ENCODE measurements at places on chromosomes 4 and X.

DNA sequence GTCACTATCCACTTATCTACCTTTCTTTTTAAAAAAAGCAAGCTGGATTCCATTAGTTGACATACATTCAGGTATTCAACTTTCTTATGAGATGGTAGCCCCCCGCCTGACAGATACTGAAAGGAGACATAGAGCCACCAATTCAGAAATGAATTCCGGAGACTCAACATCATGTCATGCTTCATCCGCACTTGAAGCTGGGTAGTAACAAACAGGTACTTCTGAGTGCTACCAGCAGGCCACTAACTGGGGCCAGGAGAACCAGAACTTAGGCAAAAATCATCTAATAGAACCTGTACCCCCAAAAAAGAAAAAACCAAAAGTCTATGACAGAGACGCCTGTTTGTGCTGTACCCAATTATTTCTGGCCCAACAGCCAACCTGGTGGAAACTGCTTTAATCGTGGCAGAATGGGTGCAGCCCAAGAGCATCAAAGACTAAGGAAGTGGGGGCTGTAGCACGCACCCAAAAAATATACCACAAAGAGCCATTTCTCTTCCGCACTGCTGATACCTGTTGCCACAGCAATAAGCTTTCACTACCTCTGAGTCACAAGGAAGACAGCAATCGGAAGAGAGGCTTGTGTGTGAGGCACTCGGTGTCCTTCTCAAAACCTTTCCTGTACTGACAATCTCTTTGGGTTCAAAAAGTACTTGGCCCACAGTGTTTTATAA lies 84.8 kb downstream of the AFAP1 start:
- no peak for DNase-seq

- no peak for DNase-seq
These were observed 242.2 kb upstream of the DCAF8L1 start for GRCh38 chrX:28223469-28223868.

DNA sequence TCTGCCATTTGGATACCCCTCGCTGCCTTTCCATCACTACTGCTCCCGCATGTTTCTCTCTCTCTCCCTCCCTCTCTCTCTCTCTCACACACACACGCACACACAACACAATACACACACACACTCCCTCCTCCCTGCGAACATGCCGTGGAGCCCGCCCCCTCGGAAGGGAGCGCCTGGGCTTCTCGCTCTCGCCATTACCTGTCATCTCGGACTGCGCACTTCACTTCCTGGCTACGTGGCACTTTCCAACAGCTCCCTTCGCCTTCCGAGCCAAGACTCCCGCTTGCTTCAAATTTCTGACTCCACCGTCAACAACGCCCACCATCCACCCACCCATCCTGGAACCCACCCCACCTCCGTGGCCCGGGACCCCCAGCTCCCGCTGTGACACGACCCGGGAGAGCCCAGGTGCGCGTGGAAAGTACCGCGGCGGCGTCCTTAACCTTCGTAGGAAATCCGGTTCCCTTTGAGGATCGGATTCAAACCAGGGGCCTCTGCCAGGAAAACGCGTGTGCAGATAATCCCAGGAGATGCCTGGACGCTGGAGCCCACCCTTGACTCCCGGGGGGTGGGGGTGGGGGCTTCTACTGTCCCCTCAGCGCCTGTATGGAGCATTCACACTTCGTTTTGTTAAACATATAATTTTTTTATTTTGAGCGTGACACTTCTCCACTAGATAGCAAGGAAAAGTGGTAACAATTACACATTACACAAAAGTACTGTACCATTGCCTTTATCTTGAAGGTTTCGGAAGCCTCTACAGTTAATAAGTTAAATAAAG lies 12.5 kb downstream of the ARX start:
- DNase-seq = no peak

- DNase-seq = no peak
These were observed 2252.9 kb upstream of the AGA start for GRCh38 chr4:179695175-179695574.

DNA sequence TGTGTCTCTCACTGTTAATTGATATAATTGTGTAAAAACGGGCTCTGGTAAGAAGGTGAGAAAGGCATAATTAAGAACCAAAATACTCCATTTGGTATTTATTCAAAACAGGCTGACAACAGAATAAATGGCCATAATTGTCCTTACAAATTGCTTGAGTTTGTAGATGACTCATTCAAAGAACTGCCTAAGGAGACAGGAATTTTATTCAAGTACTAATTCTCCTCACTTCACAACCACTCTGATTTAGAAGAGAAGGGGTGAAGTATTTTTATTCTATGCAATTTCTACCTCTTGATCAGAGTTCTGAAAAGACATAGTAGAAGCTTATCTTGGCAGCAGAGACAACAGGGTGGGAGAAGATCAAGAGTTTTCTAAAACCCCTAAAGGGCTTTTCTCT lies 43.1 kb downstream of the ATP11C start:
- DNase-seq = peak; percentile 38

- no peak for DNase-seq
These were observed 1250.7 kb downstream of the RAPGEF2 start for GRCh38 chr4:160353548-160353947.

GRCh38 chr4:138320030-138320429 lies 77.9 kb upstream of the SLC7A11 start:
- DNase-seq = no peak

DNA sequence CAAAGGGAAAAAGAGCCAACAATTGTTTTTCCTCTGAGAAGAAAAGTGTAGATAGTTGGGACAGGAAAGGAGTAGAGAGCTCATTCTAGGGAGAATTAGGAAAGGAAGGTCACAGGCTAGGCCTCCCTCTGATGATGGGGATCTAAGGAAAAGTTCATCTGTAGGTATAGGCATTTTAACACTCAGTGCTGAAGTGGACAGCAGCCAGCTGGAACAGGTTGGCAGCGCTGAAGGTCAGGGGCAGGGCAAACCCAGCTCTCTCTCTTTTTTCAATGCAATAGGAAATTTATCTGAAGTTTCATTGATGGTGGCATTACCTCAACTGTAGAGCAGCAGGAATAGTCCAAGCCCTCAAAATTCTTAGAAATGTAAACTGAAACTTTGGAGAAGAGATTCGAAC lies 98.5 kb upstream of the ETNPPL start:
- DNase-seq = no peak

DNA sequence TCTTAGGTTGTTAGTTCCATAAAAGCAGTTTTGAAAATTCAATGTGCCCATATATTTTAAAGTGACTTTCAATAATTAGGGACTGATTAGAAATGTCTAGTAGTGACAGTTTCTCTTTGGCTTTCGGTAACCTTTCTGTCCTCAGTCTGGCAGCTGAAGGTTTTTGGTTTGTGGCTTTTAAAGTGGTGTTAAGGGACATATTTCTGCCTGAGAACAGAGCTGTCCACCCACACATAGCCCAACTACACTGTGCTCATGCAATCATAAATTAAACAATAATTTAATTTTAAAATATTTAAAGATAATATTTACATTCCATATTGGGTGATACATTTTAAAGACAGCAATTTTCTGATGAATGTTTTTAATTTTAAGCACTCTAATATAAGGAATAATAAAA lies 335.0 kb upstream of the TENM3 start:
- DNase-seq = no peak

DNA sequence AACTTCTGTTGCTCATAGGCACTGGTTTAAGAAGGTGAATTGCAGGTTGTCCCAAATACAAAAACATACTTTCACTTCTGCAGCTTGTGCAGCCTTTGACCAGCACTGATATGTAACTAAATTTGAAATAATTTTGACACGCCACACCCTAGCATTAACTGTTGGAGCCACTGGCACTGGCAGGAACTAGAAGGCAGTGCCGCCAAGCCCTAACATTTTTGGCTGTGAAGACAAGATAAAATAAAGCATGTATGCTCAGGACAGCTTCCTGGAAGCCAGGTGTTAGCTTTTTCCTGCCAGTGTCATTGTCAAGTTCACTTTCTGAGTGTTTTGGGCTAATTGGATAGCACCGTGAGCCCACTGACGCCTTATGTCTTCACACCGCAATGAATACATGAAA lies 65.3 kb upstream of the FBXW7 start:
- DNase-seq = no peak

DNA sequence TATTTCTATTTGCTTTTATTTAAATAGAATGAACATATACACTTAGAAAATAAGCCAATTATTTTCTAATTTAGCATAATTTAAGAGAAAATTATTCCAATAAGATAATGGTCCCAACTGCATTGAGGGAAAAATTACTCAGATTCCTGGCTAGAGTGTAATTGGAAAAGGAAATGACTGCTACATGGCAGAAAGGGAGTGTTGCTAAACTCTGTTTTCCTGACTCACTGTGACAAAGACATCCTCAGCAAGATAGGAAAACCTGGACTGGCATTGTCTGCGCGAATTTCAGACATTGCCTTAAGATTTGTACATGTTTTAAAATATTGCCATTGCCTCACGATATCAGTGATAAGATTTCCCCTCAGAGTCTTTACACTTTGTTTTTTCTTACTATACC lies 8.2 kb downstream of the TNIP3 start:
- peak; percentile 87 for DNase-seq

GRCh38 chr4:3283483-3283882 lies 9.3 kb upstream of the RGS12 start:
- no peak for DNase-seq

GRCh38 chrX:8672176-8672575 lies 59.8 kb downstream of the ANOS1 start:
- DNase-seq = no peak

GRCh38 chr4:3467601-3468031 lies 4.5 kb downstream of the DOK7 start:
- DNase-seq = no peak

DNA sequence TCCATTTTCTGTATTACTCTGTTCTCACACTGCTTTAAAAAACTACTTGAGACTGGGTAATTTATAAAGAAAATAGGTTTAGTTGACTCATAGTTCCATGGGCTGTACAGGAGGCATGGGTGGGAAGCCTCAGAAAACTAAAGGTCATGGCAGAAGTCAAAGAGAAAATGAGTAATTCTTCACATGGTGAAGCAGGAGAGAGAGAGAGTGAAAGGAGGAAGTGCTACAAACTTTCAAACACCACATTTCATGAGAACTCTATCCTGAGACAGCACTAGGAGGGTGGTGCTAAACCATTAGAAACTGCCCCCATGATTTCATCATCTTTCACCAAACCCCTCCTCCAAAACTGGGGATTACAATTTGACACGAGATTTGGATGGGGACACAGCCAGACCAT lies 108.0 kb upstream of the PBDC1 start:
- no peak for DNase-seq

DNA sequence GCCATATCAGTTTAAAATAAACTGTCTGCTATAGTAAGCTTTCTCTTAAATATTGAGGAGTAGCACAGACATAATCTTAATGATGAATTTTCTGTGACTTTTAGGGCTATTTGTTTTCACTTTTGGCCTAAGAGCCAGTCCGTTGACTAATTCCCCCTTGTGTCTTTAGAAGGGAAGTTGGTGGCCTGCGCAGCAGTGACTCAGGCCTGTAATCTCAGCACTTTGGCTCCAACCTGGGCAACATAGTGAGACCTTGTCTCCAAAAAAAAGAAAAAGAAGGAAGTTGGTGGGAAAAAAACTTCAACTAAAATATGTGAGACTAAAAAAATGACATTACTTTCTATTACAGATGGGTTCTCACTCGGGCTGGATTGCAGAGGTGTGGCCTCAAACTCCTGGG lies 3.4 kb downstream of the NCAPG start:
- no peak for DNase-seq

- peak; percentile 32 for DNase-seq
These were observed 9.9 kb upstream of the ANAPC4 start for GRCh38 chr4:25367004-25367621.

DNA sequence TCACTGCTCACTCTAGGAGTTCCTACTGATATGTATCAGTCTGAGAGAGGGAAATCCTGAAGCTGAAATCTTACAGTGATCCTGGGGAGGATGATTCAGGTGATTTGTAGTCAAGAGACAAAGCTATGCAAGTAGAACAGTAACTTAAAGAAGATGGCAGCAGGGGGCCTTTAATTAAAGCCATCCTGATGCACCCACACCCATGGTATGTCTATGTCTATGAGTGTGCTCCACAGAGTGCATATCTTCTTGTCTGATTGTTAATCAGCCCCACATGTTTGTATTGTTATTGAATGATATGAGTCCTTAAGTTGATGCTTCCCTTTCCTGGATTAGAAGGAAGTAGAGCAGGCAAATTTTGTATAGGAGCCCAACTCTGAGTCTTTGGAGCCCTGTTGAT lies 78.8 kb downstream of the NHS start:
- no peak for DNase-seq

DNA sequence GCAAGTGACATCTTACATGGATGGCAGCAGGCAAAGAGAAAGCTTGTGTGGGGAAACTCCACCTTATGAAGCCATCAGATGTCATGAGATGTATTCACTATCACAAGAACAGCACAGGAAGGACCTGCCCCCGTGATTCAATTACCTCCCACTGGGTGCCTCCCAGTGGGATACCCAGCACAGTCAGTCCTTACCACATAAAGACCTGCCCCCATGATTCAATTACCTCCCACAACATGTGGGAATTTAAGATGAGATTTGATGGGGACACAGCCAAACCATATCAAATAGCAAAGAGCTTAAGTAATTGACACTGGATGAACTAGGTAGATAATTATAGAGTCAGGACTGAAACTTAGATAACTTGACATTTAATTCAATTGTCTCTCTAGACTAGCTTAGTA lies 85.6 kb downstream of the SLIT2 start:
- DNase-seq = no peak

DNA sequence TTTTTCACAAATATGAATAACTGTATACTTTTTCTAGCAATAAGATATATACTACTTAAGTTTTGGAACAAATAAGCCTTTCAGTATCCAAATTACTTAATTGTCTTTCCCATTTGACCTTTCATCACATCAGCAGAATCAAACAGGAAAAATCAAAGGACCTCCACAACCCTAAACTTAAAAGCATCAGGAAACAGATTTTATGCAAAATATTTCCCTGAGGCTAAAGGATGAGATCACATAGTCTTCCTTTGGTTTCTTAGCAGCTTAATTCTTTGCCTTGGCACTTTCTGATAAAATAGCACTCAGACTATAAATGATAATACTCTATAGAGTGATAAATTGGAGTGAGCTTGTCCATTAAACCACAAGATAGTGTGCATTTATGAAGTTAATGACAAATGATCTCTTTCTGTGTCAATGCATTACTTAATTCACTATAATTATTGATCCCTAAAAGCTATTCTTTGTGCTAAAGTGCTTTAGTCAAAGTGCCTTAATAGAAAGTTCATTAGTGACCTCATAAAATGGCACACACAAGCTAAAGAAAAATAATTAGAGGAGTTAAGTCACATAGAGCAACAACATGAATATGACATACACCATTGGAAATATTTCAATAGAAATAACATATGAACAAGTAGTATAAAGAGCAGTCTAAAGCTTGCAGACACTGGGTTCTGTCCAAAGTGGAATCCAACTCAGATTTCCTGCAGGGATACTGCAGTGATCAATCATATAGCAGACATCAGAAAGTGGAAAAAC lies 15.7 kb upstream of the NDST3 start:
- no peak for DNase-seq

GRCh38 chrX:56784666-56785065 lies 55.6 kb downstream of the NBDY start:
- DNase-seq = no peak

DNA sequence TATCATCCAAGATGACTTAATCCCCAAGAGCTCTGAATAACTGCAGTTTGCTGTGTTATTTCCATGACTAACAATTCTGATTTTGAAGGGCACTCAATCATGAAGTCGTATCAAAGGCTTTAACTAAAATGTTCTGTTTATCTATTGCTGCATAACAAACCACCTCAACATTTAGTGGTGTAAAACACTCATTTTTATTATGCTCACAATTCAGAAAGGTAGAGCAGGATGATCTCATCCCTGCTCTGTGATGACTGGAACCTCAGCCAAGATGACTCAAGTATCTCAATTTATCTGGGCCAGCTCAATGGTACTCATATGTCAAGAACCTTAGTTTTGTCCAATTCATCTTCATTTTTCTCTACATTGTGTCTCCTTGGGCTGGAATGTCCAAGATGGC lies 451.1 kb downstream of the PPARGC1A start:
- no peak for DNase-seq
